ENCODE measurements at places on chromosomes 4 and X.

- no peak for DNase-seq
Observed at GRCh38 chr4:52915730-52916300, 53.7 kb downstream of the RASL11B start.

DNA sequence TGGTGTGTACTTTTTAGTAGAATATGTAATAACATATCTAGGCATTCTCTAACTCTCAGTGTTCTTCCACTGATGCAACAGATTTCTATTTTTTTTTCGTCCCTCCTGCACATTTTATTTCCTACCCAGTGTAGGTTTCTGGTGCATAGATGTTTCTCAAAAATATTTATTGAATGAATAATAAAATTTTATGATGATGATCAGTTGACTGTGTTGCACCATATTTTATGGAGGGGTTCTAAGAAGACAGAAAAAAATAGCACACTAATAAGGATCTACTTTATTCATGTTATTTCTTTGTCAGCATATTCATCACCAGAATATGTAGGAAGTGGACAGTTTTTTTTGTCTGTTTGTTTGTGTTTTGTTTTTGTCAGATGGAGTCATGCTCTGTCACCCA is 2529.3 kb downstream of the ARAP2 start:
- no peak for DNase-seq

GRCh38 chr4:3801931-3802550 is 35.9 kb downstream of the ADRA2C start:
- DNase-seq: no peak

- no peak for DNase-seq
Observed at GRCh38 chr4:742096-742741, 36.6 kb downstream of the PCGF3 start.

GRCh38 chr4:61143461-61143860 is 56.7 kb upstream of the ADGRL3 start:
- no peak for DNase-seq

DNA sequence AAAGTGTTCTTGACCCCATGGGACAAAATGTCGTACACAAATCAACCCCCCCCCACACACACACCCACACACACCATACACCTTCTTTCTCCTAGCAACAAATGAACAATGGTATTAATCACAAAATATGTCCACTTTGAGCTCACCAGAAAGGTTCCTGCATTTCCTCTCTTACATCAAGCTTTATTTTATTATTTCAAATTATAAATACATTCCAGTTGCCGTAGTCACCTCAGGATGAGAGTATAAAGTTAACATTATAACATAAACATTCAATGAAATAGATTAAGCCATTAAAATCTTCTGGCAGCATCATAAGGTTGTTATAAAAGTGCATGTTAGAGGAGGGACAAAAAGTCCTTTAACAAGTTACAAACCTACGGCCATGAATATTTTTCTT is 7.3 kb downstream of the XK start:
- DNase-seq: no peak

DNA sequence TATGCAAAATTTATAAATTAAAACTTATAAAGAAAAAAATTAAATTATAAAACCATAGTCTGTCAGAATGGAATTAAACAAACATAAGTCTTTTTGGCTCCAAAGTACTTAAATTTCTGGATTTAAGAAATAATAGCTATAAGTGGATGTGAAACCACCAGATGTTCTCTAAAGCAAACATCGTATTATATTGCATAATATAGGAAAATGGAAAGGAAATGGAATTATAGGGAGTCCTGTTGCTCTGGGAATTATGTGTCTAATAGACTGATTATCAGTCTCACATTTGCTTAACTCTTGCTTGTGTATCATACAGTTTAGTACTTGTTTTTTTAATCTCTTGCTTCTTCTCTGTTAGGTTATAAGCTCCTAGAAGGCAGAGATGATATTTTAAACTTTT is 819.2 kb downstream of the RAPGEF2 start:
- DNase-seq: no peak

DNA sequence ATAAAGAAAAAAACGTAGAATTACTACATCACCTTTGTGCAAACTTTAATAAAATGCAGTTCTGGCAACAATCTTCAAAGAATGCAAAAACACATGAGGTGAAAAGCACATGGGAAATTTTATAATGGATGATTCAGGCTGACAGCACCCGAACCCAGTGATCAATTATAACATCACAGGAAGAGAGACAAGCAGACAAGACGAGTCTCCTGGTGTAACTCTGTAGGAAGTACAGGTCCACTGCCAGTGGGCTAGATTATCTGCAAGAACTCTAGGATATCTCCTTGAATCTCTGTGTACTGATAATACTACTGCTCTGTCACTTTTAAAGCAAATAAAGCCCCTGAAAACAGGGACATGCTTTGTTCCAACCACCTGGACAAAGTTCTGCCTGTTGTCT is 58.9 kb upstream of the NXF3 start:
- no peak for DNase-seq

DNA sequence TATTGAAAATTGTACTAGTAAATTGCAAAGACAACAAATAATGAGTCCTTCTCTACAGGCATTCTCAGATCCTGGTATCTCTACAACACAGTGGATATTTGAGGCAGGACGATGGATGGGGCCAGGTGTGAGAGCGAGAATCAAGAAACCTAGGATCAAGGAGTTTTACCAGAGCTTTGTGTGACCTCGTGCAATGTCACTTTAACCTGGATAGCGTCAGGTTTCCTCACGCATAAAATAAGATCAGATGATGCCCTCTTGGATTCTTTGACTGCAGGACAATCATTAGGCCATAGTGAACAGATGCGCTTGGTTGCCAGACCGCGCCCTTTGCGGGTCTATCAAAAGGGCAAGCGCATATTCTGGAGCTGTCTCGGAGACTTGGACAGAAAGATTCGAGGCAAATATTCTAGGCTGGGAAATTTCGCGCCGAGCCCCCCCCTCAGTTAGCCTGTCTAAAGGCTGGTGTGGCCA is 66.6 kb downstream of the FBXO8 start:
- no peak for DNase-seq

Data from suppressor macrophage treated with lipopolysaccharide for 1 hour (primary cell).